Right ventricle myocardium inferior (tissue), 1 donor: ENCODE measurements at places on chromosomes 2 and 18.
A peak's percentile ranks its signal among the peaks of the same experiment; 100 is the strongest.

DNA sequence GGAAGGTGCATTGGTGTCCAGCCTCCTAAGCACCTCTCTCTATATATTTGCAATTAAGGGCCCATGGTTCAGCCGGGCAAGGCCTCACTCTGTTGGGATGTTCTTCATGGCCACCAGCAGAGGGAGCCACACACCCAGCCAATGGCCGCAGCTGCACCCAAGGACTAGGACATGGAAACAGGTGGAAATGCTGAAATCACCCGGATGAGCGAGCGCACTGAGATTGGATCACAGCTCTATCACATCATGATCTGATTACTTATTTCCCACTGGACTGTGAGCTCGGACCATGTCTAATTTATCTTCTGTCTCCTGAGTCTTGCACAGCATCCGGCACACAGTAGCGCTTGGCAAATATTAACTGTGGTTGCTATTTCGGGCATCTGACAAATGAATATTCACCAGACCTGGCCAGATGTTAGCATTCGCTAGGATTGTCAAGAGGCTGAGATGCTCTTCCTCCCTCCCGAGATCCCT, 31.2 kb downstream of the KIF3C start:
- peak; percentile 89 for DNase-seq

DNA sequence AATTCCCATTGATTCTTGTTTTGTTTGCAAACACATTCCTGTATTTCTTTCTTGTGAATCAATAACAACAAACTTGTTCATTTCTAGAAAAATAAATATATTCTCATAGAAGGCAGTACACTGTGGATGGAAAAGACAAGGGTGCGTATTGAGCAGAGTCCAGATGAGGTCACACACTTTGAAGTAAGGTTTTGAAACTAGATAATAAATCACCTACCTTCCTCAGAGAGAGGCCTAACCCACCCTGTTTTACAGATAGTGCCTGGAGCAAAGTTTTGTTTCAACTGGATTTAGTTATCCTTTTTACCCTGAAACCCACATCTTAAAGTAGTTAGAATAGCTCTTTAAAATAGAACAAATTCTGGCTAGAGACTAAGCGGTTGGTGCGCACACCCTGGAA, 137.1 kb upstream of the PIEZO2 start:
- DNase-seq, result no peak

GRCh38 chr18:56096861-56097260, 508.9 kb upstream of the TCF4 start:
- no peak for DNase-seq

DNA sequence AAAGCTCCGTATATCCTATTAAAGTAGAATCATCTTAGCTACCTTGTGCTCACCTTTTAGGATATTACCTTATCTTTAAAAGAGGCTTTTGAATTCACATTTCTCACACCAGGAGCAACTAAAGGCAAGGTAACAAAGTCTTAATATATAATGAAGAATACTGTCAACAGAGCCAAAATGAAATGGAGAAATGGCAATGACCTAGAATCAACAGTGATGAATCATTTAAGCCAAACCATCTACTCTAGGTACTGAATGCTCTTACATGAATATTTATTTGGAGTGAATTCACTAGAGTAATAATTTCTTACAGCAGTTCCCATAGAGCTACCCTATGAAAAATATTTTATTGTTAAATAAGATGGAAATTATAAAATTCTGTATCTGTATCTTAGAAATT, 421.0 kb downstream of the RND3 start:
- no peak for DNase-seq

- no peak for DNase-seq
These were observed 301.1 kb downstream of the MYCN start for GRCh38 chr2:16241166-16242160.

DNA sequence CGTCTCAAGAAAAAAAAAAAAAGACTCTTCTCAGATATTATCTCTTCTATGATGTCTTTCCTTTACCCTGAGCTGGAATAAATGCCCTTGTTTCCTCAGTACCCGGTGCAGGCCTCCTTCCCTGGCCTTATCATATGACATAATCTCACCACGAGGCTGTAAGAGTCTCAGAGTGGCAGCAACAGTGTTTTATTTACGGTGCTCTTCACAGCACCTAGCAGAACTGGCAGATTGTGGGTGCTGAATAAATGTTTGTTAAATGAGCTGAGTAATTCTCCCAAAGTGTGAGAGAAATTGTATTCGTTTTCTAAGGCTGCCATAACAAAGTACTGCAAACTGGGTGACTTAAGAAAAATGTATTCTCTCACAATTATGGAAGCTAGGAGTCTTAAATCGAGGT, 82.8 kb upstream of the CD28 start:
- no peak for DNase-seq

DNA sequence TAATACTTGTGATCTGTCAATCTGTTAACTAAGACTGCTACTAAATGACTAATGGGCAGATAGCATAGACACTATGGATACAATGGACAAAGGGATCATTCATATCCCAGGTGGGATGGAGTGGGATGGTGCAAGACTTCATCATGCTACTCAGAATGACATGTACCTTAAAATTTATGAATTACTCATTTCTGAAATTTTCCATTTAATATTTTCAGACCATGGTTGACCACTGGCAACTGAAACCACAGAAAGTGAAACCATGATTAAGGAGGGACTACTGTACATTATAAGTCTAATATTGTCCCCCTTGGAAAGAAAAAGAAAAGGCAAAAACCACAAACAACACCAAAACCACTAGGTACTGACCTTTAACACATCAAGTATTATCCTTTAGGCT, 247.0 kb upstream of the SYT4 start:
- no peak for DNase-seq

DNA sequence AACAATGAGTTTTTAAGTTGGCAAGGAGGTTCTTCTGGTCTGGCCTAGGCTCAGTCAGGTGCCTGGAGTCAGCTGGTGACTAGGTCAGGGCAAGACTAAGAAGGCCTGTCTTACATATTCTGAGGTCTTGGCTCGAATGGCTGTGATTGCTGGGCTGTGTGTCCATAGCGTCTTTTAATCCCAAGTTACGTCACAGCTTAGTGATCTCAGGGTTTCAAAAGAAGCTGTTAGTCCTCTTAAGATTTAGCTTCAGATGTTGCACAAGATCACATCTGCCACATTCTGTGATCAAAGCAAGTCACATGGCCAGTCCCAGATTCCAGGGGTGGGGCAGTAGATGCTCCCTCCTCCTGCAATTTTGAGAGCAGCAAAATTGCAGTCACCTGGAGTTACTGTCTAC, 61.3 kb downstream of the PKP4 start:
- no peak for DNase-seq

DNA sequence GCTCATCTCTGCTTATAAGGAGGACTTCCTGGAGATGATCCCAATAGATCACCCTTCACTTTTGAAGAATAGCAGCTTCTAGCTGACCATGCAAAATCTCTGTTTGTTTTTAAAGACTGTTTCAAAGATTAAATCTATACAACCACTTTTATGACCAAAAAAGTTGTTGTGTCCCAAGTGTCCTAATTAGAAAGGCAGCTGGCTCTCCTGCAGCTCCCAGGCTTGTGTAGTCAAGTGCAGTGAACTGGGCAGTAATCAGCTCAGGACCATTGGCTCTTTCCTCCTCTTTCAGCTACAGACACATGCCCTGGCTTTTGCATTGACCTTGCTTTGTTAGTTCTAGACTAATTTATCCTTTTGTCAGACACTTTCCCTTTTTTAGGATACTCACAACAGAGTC, 10.4 kb downstream of the ST8SIA3 start:
- no peak for DNase-seq

DNA sequence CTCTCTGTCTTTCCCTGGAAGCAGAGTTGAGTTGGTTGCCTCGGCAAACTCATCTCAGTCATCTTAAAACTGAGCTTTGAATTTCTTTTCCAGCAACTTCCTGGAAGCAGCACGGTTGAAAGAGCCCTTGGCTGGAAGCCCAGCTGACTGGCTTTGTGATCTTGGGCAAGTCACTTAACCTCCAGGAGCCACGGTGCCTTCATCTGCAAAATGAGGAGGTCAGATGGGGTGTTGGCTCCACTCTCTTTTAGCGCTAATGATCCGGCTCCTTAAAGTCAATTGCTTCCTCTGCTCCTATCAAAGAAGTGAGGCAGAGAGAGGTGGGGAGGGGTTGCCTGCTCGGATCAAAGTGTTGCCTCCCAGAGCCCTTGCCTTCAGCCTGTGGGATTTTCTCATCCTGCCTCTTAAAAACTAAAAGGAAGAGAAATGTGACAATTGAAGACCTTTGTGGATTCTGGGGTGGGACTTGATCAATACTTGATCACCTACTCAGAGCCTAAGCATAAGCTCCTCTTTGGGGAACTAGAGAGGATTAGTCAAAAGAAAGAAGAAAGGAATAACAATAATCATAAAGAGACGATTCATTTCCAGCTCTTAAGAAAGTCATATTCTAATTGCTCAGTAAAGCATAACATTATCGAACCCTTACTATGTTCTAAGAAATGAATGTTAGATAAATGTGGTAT, 86.6 kb downstream of the MYCN start:
- DNase-seq, result no peak

DNA sequence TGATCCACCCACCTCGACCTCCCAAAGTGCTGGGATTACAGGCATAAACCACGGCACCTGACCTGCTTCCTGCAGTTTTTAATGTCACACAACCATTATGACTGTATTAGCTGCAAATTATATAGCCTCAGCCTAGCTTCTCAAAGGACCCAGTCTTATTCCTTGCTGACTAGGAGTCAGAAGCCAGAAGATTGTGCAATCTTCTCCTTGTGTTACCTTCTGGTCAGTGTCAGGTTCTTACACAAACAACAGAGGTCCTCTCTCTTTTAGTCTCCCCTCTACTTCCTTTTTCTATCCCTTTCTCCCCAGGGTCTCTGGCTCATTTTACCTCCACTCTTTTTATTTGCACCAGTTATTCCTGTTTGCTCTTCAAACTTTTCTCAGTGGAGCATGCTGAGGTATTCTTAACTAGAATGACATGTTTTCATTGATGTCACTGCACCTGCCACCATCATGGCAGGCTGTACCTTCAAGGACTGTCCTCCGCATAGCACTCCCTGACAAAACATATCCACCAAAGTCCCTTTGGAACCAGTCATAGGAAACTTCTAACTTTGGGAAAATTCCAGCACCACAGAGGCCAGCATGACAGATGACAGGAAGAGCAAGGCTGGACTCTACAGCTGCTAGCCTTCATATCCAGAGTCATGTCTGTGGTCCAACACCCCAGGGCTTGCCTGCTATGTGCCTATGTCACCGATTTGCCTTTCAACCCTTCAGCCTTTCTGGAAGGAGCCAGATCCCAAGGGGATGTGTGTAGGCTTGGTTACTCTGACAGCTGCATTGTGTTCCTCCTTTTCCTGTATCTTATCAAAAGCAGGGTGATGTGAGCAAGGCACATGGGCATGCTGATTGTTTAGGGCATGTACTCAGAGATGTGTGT, 45.2 kb upstream of the EPC2 start:
- no peak for DNase-seq

DNA sequence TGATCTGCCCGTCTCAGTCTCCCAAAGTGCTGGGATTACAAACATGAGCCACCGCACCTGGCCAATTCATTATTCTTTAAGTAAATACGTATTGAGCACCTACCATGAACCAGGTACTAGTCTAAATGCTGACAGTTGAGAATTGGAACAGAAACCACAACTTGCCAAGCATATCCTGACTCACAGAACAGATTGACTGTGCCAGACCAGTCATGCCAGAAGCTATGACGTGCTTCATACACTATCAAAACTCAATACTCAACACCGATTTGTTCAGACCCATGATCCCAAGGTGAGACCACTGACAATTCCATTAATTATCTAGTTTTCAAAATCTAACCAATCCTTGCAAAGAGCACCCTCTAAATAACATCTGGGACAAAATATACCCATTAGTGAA, 148.6 kb downstream of the B3GNT2 start:
- DNase-seq, result no peak

DNA sequence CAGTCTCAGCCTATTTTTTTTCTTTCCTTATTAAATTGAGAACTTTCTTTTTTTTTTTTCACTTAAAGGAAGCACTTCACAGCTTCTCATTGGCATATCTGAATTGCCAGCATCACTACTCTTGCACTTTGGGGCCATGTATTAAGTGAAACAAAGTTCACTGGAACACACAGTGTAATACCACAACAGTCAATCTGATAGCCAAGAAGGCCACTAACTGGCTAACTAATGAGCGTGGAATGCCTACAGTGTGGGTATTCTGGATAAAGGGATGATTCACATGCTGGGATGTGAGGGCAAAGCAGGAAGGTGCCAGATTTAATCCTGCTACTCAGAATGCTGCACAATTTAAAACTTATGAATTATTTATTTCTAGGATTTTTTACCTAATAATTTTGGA, 11.7 kb upstream of the C18orf63 start:
- DNase-seq, result no peak

DNA sequence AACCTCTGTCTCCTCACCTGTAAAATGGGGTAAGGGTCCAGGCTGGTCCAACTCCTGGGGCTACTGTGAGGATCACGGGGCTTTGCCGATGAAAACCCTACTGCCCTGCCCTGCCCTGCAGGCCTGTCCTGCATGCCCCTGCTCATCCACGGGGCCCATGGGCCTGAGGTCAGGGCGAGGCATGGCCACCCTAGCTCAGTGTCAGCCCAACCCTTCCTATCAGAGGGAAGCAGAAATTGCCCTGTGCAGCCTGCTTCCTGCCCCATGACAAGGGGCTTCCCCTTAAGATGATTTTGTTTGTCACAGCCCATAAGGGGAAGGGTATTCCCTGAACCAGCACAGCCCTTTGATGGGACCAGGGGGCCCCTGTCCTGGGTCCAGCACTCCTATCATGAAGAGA, 353.6 kb upstream of the ID2 start:
- no peak for DNase-seq

DNA sequence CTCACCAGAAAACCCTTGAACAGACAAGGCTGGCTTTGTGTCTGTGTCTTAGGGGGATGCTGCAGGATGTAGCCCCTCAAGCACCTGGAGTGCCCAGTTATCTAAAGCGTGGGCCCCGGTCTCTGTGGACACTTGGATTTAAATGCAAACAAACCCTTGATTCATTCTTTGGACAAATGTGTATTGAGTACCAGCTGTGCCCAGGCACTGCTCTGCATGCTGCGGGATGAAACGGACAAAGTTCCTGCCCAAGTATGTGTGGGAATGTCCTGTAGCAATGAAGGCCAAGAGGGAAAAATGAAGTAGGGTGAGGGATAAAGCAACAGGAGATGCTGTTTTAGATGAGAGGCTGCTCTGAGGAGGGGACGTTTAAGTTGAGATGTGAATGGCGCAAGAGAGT, 53.9 kb downstream of the BOLA3 start:
- DNase-seq, result no peak

DNA sequence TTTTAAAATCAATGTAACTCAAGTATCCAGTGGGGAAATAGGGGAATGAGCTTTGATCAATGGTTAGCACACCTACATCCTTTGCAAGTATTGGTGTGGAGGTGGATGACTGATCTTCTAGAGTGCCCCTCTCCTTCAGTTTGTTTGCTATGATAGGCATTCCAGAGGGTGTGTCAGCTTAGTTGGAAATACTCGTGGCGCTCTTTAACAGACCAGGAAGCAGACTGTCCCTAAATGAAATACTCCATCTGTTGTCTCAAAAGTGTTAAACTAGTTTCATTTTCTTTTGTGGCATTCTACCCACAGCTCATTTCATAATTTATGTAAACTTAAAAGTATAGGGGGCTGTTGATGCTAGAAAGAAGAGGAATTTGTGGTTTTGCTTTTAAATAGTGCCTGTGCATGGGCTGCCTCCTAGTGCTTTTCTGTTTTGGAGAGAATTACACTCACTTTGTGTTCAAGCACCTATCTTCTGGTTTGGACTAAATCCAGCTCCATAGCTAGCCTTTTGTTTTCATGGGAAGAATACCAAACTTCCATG, 66.2 kb downstream of the STAT1 start:
- DNase-seq, result no peak

GRCh38 chr2:217443601-217444000, 559.2 kb downstream of the TNS1 start:
- DNase-seq, result no peak
